ENCODE measurements at places on chromosomes 7 and 10.

DNA sequence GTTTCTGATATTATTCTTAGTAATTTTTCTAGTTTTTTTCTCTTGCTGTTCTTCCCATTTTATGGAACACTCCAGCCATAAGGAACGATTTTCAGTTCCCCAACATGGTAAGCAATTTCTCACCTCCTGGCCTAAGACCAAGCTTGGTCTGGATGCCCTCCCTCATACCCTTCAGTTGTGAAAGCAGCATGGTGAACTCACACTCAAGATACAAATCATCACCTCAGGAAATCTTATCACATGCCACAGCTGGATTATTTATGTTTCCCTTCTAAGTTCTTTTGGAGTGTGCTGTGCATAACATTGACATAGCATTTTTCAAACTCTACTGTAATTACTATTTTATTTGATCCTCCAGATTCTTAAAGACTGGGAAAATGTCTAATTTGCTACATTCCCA is 216.6 kb downstream of the AGMO start:
- DNase-seq = no peak

DNA sequence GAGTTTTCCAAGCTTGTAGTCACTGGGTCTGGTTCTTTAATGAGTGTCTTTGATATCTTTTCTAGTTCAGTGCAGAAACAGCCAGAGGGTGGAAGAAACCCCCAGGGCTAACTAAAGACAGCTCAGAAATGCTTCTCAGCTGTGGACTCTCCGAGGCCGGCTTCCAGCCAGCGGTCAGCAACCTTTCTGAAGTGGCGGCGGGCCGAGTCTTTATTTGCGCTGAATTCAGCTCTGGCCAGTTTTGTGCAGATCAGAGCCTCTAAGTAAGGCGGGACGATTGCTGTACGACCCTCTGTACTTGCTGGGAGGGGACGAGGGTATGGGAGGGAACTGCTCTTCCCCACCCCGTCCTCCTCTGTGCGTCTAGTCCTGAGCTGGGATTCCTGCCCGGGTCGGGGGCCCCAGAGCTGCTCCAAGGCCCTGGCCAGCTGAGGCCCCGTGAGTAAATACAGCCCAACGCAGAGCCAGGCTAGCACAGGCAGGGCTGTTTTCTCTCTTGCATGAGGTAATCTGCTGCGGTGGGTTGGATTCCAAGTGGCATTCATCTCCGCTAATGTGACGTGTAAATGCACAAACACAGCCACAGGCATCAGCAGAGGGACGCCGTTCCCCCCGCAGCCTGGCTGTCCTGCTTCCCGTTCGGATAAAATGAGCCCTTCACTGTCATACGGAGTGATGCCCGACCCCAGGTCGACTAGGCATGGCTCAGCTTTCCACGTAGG is 159.8 kb downstream of the PIP4K2A start:
- DNase-seq = peak; percentile 70

DNA sequence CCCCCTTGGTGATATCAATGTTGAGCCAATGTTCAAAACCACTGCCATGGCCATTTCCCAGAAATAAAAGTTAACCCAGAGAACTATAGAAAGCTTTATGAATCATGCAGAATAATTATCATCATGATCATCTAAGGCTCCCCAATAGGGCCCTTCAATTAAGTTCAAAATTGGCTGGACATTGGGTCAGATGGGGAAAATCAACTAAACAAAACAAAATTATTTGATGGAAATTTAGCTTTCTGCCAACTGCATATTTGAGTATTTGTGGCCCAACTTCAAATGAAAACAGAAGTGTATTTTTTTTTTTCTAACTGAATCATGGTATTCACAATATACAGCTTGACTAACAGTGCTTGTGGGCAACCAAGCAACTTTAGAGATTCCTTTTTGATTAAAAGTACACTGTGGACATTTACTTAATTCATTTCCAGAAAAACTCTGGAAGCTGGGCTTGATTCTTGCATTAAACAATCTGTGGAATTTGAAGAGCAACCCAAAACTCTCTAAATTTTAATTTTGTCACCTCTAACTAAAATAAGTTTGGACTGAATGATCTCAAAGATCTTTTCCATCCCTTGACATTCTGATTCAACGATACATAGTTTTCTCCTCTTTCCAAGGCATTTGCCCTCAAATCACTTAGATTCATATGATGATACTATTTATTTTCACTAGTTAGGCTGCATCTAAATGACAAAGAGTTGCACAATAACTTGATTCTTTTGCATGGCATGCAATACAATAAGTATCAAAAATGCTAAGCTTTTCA is 203.2 kb downstream of the AHR start:
- DNase-seq = no peak

- DNase-seq = no peak
Observed at GRCh38 chr10:112098682-112099081, 84.9 kb downstream of the GPAM start.

GRCh38 chr10:14573666-14574261 is 200.9 kb downstream of the FAM107B start:
- DNase-seq = no peak

GRCh38 chr10:88975377-88975720 is 15.2 kb upstream of the FAS start:
- no peak for DNase-seq

DNA sequence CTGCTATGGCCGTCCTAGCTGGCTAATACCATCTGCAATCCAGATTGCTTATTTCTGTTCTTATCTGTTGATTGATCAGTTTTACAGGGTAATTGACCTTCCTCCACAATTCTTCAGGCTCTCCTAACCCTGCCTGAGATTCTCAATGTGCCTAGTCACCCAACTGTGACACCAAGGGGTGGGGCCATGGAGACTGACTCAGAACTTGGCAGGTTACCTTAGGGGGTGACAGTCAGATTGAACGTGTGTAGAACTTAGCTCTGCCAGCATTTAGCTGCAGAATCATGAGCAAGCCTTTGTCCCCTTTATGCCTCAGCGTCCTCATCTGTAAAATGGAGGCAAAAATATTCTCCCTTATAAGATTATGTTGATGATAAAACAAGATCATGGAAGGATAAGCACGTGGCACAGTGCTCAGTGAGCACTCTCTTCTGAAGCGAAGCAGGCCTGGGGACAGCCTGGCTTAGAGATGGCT is 19.1 kb upstream of the LEP start:
- no peak for DNase-seq

DNA sequence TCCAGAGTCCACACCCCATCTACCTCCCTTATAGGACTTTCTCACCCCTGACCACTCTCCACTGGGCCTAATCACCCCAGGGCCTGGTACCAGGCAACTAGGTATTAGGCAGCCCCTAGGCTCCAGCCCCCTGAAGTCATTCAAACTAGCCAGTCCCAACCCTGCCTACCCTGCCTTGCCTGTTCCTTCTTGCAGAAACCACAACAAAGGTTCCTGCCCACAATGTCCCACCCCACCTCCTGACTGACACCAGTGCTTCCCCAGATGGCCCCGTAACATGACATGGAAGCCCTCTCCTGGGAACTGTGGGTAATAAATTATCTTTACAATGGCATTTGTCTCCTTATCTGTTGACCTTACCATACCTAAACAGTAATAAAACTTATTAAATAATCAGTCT is 100.6 kb upstream of the PDE1C start:
- DNase-seq = no peak

- no peak for DNase-seq
Observed at GRCh38 chr10:86164174-86164774, 202.3 kb downstream of the GRID1 start.

- no peak for DNase-seq
Observed at GRCh38 chr7:100801833-100802568, 25.3 kb downstream of the EPHB4 start.

DNA sequence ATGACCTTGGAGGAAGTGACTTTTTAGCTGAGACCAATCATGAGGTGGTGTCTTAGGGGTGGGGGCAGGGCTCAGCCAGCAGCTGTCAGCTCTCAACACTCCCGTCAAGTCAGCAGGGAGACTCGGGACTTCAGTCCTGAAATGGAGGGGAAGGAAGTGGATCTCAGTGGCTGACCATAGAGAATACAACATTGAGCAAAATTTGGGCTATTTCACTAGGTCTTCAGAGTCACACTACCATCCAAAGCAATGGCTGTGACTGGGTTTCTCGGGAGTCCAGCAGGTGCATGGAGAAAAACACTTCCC is 16.8 kb upstream of the GIMAP6 start:
- DNase-seq = no peak

GRCh38 chr10:100510533-100511308 is 8.9 kb downstream of the SEC31B start:
- no peak for DNase-seq

DNA sequence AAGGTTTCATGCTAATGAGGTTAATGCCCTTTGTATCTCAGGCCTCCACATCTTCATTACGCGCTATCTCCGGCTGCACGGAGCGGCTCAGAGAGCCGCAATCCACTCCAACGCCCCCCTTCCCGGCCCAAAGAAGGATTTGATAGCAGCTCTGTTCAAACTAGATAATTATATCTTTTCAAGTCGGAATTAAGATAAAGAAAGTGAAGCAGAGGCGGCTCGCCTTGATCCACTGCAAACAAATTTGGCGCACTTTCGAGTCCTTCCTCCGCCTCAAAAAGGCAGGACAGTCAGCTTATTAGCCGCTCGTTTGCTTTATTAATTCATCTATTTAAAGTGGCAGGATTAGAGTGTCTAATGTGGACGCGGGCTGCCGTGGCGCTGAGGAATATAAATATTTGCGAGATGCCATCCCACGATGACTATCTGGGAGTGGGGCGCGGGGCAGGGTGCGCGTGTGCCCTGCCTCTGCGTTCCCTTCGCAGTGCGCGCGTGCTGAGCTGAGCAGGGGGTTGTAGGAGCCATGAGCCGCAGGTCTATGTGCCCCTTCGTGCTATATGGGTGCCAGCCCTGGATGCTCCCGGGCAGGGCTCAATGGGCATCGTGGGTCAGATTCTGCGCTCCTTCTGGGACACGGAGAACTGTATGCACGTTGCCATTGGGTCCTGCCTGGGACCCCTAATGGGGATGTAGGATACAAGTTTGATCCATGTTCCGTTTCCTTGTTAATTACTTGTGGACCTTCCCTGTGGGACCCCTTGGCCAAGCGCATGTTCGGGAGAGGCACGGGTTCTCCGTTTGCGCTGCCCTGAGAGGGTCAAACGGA is 9.0 kb downstream of the EMX2 start:
- DNase-seq = no peak

DNA sequence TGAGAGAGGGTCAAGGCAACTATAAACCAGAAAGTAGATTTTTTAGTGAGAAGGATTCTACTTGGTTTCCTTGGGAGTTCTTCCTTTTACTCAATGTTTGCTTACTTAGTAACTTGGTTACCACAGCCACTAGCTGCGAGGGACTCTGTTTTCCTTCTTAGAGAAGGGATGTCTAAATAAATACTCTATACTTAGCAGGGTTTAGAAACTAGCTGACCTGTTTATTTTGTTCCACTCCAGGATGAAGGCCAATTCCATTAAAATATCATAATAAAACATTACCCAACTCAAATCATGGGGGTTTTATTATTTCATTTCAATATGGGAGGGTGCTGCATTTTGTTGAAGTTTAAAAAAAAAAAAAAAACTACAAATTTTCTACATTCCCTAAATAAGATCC is 87.3 kb downstream of the PPP1R3A start:
- no peak for DNase-seq

GRCh38 chr10:77032188-77032570 is 605.4 kb downstream of the KCNMA1 start:
- no peak for DNase-seq

DNA sequence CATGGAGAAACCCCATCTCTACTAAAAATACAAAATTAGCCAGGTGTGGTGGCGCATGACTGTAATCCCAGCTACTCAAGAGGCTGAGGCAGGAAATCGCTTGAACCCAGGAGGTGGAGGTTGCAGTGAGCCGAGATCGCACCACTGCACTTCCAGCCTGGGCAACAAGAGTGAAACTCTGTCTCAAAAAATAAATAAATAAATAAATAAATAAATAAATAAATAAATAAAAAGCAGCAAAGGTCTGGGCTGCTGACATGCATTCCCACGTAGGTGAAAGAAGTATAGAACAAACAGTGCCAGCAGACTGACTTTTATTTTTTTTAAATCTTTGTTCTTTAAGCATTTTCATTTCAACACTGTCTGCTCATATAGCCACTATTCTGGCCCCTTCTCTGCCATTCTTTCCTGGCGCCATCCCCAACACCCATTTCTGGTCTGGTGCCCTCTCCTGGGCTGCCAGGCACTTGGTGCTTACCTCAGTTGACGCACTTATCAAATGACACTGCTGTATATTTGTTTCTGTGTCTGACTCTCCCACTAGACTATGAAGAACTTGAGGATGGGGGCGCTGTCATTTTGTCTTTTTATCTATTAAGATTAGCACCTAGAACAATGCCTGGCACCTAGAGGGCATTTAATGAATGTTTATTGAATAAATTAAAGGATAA is 15.6 kb downstream of the FAM107B start:
- DNase-seq = no peak

GRCh38 chr7:135109562-135109961 is 38.3 kb upstream of the TMEM140 start:
- DNase-seq = no peak

DNA sequence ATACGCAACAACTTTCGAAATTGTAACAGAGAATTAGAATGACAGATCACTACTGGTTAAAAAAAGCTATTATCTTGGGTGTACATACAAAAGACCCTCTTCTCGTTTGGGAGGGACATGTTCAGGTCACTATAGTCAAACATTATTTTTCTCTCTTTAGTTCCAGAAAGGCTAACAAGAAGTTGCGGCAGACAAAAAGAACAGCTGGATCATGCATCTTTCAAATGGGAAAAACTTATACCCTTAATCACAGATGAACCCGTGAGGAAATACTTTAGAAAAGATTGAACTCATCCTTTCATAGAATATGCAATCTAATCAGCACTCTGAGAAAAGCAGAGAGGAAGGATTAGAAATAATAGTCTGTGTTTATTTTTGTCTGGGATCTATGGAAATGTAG is 72.5 kb downstream of the EVX1 start:
- no peak for DNase-seq

- no peak for DNase-seq
Observed at GRCh38 chr10:129029851-129030602, 437.0 kb upstream of the MGMT start.

DNA sequence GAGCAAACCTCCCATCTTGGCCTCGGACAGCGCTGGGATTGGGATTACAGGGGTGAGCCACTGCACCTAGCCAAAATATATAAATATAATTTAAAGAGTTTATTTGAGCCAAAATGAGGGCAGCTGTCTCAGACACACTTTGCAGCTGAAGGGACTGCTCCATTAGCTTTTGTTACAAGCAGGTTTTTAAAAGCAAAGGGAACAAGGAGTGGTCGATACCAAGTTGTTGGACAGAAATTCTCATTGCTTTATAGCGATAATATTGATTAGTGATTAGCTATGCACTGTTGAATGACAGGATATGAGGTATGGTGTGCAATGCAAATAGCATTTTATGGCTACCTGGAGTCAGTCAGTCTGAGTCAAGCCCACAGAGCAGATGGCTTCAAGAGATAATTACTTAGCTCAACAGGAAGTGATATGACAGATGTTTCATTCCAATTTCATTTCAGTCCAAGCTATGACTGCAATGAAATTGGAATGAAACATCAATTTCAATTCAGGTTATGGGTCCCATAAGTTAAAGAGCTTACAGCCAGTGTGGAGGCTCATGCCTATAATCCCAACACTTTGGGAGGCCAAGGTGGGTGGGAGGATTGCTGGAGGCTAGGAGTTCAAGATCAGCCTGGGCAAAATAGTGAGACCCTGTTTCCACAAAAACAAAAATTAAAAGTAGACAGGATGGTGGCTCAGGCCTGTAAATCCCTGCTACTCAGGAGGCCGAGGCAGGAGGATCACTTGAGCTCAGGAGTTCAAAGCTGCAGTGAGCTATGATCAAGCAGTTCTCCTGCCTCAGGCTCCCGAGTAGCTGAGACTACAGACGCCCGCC is 23.1 kb downstream of the TYW1 start:
- DNase-seq = no peak

- no peak for DNase-seq
Observed at GRCh38 chr10:34801097-34801733, 13.9 kb downstream of the PARD3 start.
